ENCODE measurements at places on chromosomes 16 and 17.
A peak's percentile ranks its signal among the peaks of the same experiment; 100 is the strongest.

DNA sequence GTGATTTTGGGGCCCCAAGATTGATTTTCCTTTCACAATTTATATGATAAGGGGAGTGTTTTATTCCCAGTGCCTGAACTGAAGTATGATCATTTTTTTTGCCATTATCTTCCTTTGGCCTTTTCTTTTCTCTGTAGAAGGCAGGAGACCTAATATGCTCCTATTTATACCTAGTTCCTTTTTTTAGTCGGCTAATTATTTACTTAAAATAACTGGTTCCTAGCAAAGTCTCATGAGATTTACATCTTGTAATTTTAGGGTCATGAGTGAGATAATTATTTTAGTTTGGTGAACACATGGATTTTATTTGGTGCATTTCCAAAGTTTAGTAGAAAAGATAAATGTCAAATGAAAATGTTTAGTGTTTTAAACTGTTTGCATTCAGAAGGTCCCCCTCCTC, 24.8 kb downstream of the SEC14L1 start:
- DNase-seq = no peak

DNA sequence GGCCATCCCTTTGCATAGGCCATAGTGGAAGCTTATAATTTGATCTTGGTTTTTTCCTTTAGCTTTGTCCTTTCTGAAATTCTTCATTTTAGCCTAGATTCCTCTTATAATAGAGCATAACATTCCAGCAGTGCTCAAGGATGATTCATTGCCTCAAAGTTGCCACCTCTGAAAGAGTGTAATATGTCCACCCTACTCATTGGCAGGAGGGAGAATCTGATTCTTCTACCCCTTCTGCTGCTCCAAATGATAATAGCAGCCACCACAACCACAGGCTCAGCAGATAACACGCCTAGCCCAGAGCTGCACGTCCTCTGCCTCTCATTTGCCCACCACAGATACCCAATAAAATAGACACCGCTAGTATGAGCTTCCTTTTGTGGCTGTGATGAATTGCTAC, 337.4 kb upstream of the HSBP1 start:
- DNase-seq = no peak

DNA sequence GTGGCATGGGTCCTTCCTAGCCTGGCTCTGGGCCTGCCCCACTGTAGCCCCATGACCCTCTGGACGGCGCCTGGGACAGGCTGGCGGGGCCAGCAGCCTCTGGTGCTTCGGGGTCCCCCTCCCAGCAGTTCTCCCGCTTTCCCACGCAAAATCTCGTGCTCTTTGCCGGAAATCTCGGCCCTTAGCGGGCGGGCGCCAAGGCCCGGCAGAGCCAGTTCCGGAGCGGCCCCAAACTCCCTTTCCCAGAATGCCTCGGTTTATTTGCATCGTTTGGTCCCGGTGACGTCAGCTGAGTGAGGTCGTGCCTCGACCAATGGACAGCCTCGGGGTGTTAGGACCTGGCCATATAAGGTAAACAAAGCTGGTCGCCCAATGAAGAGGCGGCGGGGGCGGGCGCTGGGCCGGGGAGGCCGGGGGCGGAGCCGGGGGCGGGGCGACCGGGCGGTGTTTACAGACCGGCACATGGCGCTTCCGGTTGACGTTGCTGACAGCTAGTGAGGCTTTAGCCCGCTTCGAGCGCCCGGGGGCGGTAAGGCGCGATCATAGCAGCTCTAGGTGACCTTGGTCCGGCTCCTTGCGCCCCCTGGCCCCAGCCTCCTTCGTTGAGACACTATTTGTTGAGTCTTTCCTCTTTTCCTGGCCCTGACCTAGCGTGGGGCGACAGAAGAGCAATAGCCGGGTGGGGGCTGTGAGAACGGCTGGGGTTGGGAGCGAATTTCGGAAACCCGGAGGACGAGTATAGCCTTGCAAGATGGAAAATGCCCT, 1.5 kb upstream of the UBALD1 start:
- DNase-seq = peak; percentile 95

DNA sequence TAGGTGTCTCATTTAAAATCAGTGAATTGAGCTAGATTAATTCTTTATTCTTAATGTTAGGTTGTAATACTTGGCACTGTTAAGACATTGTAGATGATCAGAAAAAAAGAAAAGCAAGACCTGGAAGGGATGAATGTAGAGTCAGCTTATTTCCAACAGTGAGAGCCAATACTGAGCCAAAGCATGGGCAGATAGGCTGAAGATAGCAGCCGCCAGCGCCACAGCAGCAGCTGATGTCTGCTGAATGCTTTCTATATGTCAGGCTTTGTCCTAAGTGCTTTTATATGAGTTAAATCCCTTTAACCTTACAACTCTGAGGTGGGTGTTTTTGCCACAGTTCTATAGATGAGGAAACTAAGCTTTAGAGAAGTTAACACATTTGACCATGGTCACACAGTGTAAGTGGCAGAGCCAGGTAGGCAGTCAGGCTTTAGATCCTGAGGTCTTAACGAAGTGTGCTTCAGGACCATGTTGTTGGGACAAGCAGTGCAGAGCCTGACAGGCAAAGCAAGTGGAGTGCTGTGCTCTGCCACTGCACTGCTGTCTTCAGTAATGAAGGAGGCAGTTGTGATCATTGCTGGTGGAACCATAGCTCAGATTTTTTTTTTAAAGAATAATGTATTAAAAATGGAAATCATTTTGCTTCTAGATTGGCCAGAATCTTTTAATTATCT, 25.9 kb downstream of the TNRC6A start:
- DNase-seq = no peak

GRCh38 chr16:47956916-47957315, 198.9 kb downstream of the ABCC12 start:
- peak; percentile 16 for DNase-seq

DNA sequence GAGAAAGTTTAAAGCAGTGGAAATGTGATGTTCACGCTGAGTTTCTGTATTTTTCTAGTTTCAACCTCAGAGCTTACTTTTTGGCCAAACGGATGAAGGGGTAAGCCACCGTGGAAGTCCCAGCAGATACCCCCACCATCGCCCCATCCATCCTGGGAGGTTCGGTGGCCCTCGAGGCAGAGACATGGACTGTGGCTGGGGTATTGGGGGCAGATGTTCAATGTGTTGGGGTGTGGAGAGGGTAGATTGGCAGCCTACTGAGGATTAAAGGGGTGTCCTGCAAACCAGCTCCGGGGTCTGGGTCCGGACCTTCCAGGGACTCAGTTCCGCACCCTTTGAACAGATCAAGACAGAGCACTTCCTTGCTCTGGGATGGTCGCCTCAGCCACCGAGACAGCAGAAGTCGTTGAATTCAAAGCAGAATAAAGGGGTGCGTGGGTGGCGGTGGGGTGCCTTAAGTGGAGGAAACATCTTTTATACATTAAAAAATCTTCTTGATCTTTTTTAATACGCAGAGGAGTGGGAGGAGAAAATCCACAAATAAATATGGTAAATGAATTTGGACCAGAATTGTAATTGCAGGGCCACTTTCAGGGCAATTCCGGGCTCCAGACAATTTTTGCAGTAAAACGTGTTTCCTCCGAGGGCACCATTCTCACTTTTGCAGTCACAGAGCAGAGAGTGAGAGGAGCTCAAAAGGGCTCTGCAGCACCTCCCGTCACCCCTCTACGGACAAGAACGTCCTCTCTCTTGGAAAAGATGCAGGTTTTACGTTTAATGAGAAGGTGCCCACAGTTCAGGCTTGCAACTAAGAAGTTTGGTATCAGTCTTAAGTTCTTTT, 8.2 kb upstream of the CBX8 start:
- no peak for DNase-seq

DNA sequence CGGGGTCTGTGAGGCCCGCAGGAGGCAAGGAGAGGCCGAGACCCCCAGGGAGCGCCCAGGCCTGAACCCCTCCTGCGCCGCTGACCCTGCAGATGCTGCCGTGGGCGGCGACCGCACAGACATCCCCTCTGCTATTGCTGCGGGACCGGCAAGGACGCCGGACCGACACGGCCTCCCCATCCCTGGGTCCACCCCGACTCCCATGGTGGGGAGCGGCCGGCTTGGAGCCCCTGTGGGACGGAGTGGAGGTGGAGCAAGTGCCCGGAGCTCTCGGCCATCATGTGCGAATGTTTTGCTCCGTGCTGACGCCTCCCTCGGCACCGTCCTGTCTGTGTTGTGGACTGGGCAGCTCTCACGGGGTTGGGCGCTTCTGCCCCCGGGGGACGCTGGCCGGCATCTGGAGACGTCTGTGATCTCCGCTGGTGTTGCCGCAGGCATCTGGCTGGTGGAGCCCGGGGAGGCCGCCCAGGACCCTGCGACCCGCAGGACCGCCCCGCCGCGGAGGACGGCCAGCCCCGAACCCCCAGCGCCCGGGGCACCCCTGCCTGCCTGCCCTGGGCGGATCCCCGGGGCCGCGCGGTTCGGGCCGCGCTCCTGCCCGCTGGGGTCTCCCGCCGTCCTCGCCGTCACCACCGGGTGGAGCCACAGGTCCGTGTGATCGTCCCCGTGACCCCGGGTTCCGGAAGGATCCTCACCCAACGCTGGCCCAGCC, 12.8 kb upstream of the GNG13 start:
- DNase-seq = peak; percentile 70

DNA sequence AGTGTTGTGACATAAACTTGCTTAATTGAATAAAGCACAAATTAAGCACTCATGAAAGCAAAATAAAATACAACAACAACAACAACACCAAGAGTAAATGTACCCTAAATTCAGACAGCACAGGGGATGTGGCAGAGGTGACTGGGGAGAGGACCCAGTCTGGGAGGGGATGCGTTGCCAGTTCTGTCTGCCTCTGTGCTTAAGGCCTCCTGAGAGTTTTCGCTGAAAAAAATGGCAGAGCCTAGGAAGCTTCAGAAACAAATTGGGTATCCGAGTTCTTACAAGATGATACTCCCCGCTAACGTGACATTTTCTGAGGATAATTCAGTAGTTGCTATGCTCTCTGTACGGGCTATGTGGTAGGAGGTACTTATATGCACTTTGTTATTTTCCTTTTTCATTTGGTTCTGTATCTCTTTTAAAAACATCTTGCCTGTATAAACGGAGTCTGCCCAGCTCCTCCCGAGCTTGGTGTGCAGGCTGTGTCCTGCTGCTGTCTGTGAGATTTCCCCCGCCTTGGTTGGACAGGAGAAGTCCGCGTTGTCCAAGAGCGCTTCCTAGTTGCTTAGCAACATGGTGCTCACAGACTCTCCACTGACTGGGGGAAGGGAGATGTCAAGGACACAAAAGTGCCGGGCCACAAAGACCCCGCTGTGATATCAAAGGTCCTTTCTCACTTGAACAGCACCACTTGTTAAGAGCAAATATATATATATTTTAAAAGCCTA, 134.2 kb upstream of the CPHXL start:
- peak; percentile 54 for DNase-seq

DNA sequence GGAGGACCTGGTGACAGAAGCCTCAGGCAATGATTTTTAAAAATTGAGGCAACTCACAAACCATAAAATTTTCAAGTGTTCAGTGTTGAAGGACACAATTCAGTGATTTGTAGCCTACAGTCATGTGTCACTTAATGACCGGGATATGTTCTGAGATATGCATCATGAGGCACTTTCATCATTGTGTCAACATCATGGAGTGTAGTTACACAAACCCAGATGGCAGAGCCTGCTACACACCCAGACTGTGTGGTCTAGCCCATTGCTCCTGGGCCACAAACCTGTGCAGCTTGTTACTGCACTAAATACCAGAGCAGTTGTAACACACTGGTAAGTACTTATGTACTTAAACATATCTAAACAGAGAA, 1.6 kb downstream of the PRSS41 start:
- no peak for DNase-seq

DNA sequence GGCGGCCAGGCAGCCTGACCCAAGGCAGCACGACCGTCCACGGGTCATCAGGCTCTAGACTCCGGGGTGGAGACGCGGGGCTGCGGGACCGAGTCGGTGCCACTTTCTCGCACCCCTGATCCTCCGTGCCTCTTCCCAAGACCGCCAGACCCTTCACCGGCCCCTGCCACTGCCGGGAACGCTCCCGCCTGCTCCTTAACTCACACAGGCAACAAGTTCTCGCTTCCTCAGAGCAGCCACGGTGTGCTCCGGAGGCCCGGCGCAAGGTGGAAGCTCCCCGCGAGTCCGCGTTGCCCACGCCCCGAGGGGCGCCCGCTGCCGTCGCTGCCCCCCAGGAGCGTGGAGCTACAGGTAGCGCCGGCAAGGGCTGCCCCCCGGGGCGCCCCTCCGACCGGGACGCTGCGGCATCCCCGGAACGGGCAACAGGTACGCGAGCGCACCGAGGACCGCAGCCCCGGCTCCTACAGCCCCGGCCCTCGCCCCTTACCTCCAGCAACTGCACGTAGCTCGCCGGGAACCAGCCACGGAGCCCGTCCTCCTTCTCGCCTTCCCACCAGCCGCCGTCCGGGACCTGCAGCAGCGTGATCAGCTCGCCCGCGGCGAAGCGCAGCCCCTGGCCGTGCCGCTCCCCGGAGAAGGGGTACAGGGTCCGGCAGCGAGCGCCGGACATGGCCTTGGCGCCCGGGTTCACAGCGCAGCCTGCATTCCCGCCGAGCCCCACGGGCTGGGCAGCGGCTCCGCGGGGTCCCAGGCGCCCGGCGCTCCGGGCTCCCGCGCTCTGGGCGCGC, 491 bp downstream of the GAS7 start:
- peak; percentile 30 for DNase-seq

DNA sequence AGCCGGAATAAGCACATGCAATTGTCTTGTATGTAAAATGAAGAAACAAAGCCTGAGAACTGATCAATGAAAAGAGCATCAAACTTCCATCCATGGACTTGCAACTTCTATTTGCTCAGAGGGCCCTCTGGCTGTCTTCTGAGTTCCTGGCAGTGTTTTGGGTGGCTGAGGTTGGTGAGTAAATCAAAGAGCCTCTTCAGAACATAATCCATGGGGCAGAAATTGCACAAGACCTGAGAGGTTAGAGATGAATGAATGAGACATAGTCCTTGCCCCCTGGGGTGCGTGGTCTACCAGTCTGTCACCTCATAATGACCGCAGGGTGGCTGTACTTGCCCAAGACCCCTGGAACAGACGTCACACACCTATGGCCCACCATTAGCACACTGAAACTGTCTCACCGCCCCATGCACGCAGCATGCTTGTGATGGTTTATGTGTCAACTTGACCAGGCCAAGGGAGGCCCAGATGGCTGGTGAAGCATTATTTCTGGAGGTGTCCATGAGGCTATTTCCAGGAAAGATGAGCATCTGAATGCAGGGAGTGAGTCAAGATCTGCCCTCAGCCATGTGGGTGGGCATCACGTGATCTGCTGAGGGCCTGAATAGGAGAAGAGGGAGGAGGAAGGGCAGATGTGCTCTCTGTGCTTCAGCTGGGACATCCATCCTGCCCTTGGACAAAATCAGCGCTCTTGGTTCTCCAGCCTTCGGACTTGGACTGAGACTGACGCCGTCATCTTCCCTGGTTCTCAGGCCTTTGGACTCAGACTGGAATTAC, 8.3 kb downstream of the PIK3R6 start:
- DNase-seq = no peak

- DNase-seq = no peak
Measured at GRCh38 chr17:40511667-40512220, 10.3 kb upstream of the TNS4 start.

- DNase-seq = peak; percentile 37
Measured at GRCh38 chr17:39576187-39576586, 31.5 kb downstream of the NEUROD2 start.

Data from neural crest cell (in vitro differentiated cells).